Lung (tissue), 17 donors: ENCODE measurements at places on chromosomes 6 and 20. TPM values are rescaled to one million over a fixed set of nuclear protein-coding genes. Genes with fewer than 3 reads are reported as not detected.
A peak's percentile ranks its signal among the peaks of the same experiment; 100 is the strongest.

GRCh38 chr6:118889163-118889562 is 4.8 kb upstream of the ASF1A start:
- DNase-seq: no peak

DNA sequence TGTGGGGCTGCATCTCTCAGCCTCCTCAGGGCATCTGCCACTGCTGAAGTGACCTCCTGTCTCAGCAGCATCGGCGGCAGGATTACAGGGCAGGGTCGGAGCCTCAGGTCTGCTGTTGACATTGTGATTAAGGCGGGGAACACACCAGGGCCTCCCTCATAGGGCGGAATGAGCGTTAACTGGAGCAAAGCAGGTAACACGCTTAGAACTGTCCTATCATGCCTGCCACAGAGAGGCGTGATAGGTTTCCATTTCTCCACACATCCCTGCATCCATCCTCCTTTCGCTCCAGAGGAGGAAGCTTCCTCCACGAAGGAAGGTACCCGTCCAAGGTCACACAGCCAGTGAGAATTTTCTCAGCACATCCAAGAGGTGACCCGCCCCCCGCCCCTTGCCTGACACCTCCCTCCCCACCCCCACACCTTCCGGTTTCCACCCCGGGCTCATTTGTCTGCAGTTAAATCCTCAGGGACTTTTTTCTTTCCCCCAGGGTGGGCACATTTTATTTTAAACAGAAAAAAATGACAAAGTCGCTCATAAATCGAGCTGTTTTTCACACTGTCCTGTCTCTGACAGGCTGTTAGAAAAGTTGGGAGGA is 200.8 kb downstream of the TFAP2C start:
- no peak for DNase-seq

DNA sequence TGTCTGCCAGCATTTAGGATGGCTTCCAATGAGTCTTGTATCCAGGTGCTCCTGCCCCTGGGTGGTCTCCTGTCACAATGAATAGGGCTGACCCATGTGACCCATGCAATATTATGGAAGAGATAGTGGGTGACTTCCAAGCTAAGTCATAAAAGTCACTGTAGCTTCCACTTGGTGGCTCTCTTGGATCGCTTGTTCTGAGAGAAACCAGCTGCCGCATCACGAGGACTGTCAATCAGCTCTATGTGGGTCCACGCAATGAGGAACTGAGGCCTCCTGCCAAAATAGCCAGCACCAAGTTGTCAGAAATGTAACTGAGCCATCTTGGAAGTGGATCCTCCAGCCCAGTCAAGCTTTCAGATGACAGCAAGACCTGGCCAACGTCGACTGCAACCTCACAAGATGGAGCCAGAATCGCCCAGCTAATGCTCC is 14.9 kb upstream of the MATN4 start:
- DNase-seq: no peak

- DNase-seq: no peak
These were observed 45.4 kb downstream of the SLC24A3 start for GRCh38 chr20:19257865-19258264.

DNA sequence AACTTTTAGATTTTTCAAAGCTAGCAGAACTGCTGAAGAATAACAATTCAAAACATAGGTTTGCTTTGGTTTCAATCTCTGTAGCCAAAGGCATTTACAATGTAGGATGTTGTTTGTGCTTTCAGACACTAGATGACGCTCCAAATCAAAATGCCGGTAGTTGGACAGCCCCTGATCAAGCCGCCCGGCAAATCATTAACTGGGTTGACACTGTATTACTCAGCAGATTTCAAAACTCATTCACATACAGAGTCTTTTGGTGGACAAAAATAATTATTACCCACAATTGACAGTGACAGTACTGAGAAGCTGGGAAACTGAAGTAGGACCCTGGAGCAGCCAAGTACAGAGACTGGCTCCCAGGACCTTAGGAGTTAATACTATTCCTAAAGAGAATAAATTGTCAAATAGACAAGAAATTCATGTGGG is 21.3 kb upstream of the HFE start:
- DNase-seq: peak; percentile 91

- DNase-seq: no peak
These were observed 823.6 kb upstream of the ADGRB3 start for GRCh38 chr6:67811239-67812037.

- DNase-seq: peak; percentile 67
These were observed 59.5 kb upstream of the TGM3 start for GRCh38 chr20:2236256-2236655.

- no peak for DNase-seq
These were observed 7.3 kb downstream of the RGS17 start for GRCh38 chr6:153123801-153124200.

POPDC3 gene
- total RNA-seq: 0.18 TPM
